Naive B cell (primary cell): ENCODE measurements at places on chromosomes 16 and 17. TPM values are rescaled to one million over a fixed set of nuclear protein-coding genes. Genes with fewer than 3 reads are reported as not detected.

Gene TAC4
- polyA plus RNA-seq = not detected

DNA sequence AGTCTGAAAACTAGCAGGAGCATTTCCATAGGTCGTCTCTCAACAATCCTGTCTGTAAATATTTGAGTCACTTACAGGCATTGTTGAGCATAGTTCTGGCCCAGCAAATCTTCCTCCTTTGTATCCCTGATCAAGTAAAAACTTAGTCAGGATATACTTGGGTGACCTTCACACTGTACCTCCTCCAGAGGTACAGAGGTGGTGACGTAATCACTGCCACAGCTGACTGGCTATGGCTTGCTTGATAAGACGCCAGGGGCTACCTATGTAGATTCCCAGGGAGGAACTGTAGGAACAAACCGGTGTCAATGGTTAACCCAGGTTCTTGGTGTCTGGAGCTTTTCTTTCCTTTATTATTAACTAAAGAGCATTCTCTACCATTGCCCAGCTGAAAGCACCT, at the start of gene KCNJ16:
KCNJ16 (plus strand) TSS at position 270 of the 400 bp plus-strand sequence. CDS start 56,863 bp downstream, outside the sequence.
- H3K27ac ChIP-seq = no peak within 1 kb of the TSS
- no peak within 1 kb of the TSS for H3K4me3 ChIP-seq
- no peaks in the 10 kb centered on the region for H3K36me3 ChIP-seq
- no peak for DNase-seq
- no peaks in the 10 kb centered on the region for H3K27me3 ChIP-seq
- no peaks in the 10 kb centered on the region for H3K4me1 ChIP-seq

GRCh38 chr16:31428638-31429247, 583 bp upstream of the COX6A2 start:
- H3K4me1 ChIP-seq = peaks cover 6% of the 10 kb centered on the region
- no peak for DNase-seq
- H3K4me3 ChIP-seq = no peak overlapping the region
- peaks cover 28% of the 10 kb centered on the region for H3K27me3 ChIP-seq
- H3K27ac ChIP-seq = no peak overlapping the region

Gene CCDC200
- polyA plus RNA-seq = 0.45 TPM

Gene CTRB2
- polyA plus RNA-seq = not detected

- peaks cover 70% of the 10 kb centered on the region for H3K4me1 ChIP-seq
- H3K36me3 ChIP-seq = peaks cover 17% of the 10 kb centered on the region
- no peak for DNase-seq
- no peak overlapping the region for H3K27ac ChIP-seq
Observed at GRCh38 chr17:17180141-17180603, 26.0 kb downstream of the PLD6 start.

DNA sequence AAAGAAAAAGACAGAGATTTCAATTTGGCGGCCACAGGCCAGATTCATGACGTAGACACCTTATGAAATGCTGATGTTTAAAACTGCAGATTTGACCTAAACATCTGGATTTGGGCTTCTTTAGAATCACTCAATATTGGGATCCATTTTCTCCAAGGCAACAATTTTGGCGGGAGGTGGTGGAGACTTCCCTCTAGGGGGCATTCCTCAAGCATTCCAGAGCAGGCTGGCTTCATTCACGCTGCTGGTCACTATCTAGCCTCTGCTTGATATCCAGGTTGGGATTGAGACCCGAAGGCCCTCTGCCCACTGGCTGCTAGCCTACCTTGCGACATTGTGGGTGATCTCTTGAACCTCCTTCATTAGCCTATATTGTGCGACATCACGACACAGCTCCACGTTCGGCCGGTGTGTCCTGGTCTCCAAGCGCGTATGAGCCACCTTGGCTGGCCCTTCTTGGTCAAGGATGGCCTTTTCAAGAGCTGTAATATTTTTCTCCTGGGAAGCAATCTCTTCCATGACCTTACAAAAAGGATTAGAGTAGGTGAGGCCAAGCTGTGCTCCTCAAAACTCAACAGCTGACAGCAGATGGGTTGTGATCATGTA, 24.5 kb downstream of the FBXO39 start:
- no peak overlapping the region for H3K4me3 ChIP-seq
- DNase-seq = no peak
- peaks cover 24% of the 10 kb centered on the region for H3K27me3 ChIP-seq
- H3K36me3 ChIP-seq = no peaks in the 10 kb centered on the region

Gene AHSP
- polyA plus RNA-seq = not detected

- peaks cover 18% of the 10 kb centered on the region for H3K36me3 ChIP-seq
- no peaks in the 10 kb centered on the region for H3K27me3 ChIP-seq
- no peak for DNase-seq
Observed at GRCh38 chr17:653724-654123, 60.9 kb downstream of the VPS53 start.
